ENCODE measurements at places on chromosomes 13 and 19.

GRCh38 chr19:45761714-45762113 is 7.3 kb downstream of the SIX5 start:
- peaks cover 20% of the 10 kb centered on the region for H3K4me1 ChIP-seq
- no peaks in the 10 kb centered on the region for H3K36me3 ChIP-seq
- no peak overlapping the region for H3K4me3 ChIP-seq
- no peak overlapping the region for H3K27ac ChIP-seq

DNA sequence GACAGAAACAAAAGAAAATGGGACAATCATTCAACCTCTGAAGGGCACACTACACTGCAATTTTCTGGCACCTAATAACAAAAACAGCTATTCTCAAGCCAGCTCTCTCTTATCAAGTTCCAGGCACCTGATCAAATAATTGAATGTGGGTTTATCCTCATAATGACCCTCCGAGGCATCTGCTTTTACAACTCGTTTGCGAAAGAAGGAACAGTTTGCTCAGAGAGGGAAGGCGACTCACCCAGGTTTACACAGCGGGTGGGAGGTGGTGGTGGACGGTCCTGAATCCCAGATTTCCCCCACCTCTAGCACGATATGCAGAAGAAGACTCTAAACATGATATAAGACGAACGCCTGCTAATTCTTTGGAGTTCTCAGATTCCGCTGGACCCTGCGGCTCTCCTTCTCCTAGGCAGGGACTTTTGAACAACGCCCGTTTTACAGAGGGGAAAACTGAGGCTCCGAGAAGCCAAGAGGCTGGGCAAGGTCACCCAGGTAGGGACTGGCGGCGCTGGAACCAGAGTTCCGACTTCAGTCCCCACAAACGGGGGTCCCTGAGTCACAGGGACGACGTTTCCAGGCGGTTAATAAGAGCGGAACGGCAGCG is 641 bp downstream of the SGTA start:
- H3K36me3 ChIP-seq, result peaks cover 8% of the 10 kb centered on the region
- no peaks in the 10 kb centered on the region for H3K27me3 ChIP-seq
- H3K4me3 ChIP-seq, result peak overlapping the region; percentile 84

DNA sequence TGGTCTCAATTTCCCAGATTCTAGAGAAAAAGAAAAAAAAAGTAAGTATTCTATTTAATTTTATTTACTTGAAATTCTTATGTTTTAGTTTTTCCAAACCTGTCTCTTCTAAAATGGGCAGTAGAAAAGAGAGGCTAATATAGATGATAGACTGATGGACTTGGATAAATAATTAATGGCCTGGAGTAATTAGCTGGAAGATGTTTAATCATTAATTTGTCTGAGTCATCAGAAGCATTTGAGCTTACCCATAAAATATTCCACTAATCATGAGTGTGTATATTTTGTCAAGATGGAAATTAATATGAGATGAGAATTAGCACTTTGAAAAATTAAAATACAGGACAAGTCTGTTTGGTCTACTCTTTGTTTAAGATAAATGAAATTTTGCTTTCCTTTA is 212.1 kb upstream of the MIR17HG start:
- H3K27me3 ChIP-seq, result no peaks in the 10 kb centered on the region
- no peak overlapping the region for H3K27ac ChIP-seq
- no peaks in the 10 kb centered on the region for H3K36me3 ChIP-seq
- no peaks in the 10 kb centered on the region for H3K4me1 ChIP-seq
- DNase-seq, result no peak
- H3K4me3 ChIP-seq, result no peak overlapping the region

DNA sequence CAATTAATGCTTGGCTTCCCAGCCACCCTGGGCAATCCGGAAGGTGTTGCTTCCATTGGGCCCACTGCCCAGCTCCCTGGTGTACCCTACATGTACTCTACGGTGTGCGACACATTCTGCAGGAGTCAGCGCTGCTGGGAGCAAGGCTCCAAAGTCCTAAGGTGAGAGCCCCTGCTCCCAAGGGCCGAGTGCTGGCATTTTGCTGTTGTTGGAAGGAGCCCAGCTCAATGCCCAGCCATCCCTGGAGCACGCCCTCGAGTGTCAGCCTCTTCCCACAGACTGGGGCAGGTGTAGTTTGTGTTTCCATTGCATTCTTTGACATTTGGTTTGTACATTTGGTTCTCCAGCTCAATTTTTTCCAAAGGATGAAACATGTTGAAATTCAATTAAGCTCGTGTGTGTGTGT is 64.6 kb downstream of the GGACT start:
- no peak overlapping the region for H3K27ac ChIP-seq
- H3K27me3 ChIP-seq, result no peaks in the 10 kb centered on the region
- no peak overlapping the region for H3K4me3 ChIP-seq
- H3K4me1 ChIP-seq, result no peaks in the 10 kb centered on the region
- peaks cover 17% of the 10 kb centered on the region for H3K36me3 ChIP-seq

DNA sequence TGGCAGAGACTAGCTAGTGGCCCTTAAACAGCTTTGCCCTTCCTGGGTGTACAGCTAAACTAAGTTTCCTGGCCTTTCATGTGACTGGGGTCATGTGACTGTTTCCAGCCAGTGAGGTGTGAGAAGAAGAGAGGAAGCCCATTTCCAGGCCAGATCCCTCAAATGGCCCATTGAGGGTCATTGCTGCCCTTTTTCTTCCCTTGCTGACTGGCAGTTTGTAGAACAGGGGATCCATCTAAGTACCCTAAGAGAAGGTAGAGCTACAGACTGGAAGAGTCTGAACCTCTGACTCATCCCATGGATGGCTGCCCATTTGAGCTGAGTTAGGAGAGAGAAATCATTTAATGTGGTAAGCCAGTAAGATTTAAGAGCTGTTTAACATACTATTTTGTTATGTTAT is 2.8 kb downstream of the SWSAP1 start:
- peaks cover 5% of the 10 kb centered on the region for H3K27me3 ChIP-seq
- H3K36me3 ChIP-seq, result no peaks in the 10 kb centered on the region
- H3K4me3 ChIP-seq, result no peak overlapping the region
- no peak overlapping the region for H3K27ac ChIP-seq

DNA sequence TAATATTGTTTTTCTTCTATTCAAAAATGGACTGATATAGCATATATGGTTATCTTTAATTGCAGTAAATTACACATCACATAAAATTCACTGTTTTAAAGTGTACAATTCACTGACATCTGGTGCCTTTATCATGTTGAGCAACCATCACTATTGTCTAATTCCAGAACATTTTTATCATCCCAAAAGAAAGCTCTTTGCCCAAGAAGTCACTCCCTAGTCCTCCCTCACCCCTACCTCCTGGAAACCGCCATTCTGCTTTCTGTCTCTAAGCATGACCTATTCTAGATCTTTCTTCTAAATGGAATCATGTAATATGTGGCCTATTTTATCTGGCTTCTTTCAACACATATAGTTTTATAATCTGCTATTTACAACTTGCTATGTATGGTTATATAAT is 525.6 kb downstream of the DCT start:
- H3K27me3 ChIP-seq, result no peaks in the 10 kb centered on the region
- no peak overlapping the region for H3K27ac ChIP-seq
- no peak overlapping the region for H3K4me3 ChIP-seq
- H3K36me3 ChIP-seq, result no peaks in the 10 kb centered on the region
- no peaks in the 10 kb centered on the region for H3K4me1 ChIP-seq

- no peak overlapping the region for H3K4me3 ChIP-seq
- no peak overlapping the region for H3K27ac ChIP-seq
- no peaks in the 10 kb centered on the region for H3K27me3 ChIP-seq
- no peaks in the 10 kb centered on the region for H3K4me1 ChIP-seq
Measured at GRCh38 chr13:77789376-77789775, 91.9 kb downstream of the SLAIN1 start.

- peaks cover 23% of the 10 kb centered on the region for H3K36me3 ChIP-seq
- H3K4me3 ChIP-seq, result no peak overlapping the region
- no peak overlapping the region for H3K27ac ChIP-seq
- DNase-seq, result no peak
- H3K4me1 ChIP-seq, result peaks cover 2% of the 10 kb centered on the region
Measured at GRCh38 chr19:41335467-41335866, 18.3 kb downstream of the TGFB1 start.

GRCh38 chr13:46662690-46663089 is 109.7 kb downstream of the LRCH1 start:
- no peaks in the 10 kb centered on the region for H3K36me3 ChIP-seq
- no peak overlapping the region for H3K27ac ChIP-seq
- DNase-seq, result no peak
- no peaks in the 10 kb centered on the region for H3K27me3 ChIP-seq
- no peak overlapping the region for H3K4me3 ChIP-seq
- peaks cover 26% of the 10 kb centered on the region for H3K4me1 ChIP-seq

DNA sequence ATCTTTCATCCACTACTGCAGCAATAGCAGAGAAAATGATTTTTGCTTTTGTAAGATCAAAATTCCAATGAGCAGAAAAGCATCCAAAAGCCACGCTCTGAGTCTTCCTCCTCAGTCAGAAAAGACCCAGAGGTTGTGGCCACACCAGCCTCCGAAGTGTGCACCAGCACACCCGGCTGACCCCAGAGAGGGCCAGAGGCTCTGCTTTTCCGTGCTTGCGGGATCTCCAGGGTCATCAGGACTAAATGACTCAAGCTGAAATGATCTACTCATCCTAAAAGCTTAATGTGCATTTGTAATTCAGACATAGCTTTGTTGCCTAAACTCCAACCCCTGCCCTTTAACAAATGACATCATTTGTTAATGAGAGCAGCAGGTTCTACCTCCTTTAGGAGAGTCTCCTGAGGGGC is 16.5 kb downstream of the RXFP2 start:
- no peaks in the 10 kb centered on the region for H3K36me3 ChIP-seq
- DNase-seq, result no peak
- H3K27me3 ChIP-seq, result no peaks in the 10 kb centered on the region
- H3K4me3 ChIP-seq, result no peak overlapping the region
- no peak overlapping the region for H3K27ac ChIP-seq

DNA sequence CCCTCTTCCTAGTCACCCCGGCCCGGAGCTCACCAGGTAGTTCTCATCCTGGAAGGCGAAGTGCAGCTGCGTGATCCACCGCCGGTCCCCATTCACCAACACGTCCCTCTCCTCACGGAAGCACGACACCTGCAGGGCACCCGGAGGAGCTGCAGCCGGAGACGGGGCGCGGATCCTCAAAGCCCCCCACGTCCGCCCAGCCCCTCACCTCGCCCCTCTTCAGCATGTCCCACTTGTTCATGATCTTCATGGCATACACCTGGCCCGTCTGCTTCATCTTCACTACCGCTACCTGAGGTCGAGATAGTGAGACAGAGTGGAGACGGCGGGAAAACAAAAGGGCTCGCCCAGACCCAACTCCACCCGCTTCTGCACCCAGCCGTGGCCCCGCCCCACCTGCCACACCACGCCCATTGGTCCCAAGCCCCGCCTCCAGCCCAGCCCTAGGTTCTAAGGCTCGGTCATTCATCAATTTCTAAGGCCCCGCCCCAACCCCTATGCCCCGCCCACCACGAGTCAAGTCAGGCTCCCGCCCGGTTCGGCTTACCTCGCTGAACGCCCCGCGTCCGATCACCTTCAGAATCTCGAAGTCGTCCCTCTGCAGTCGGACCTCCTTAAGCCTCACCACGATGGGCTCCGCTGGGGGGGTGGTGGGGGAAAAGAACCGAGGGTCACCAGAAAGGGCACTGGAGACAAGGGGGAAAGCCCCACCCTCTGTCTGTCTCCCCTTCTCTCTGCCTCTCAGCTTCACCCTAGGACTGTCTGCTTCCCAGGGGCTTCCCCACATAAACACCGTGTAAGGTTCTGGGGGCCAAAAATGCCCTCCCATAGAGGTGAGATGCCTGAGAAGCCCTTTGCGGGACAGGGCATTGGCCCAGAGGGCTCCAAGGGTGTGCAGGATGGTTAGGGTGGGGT is 2.8 kb downstream of the DMPK start:
- H3K4me3 ChIP-seq, result peak overlapping the region; percentile 43
- no peak overlapping the region for H3K27ac ChIP-seq
- peaks cover 21% of the 10 kb centered on the region for H3K36me3 ChIP-seq
- DNase-seq, result peak; percentile 95
- peaks cover 55% of the 10 kb centered on the region for H3K4me1 ChIP-seq
- no peaks in the 10 kb centered on the region for H3K27me3 ChIP-seq

DNA sequence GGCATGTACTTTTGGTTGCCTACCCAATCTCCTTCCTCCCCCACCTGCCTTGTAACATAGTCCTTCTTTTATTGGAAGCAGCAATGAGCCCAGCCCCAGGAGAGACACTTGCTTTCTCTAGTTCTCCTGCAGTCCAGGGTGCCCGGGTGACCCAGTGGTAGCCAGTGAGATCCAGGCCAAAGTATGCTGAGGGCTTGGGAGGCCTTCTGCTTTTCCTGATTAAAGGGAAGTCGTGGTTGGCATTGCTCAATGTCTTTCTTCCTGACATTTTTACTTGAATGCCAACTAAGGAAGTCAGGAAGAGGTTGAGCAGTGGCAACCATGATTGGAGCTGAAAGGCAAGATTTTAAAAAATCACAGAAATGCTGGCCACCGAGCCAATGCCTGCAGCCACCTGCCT is 25.7 kb downstream of the CNMD start:
- H3K4me3 ChIP-seq, result no peak overlapping the region
- no peak overlapping the region for H3K27ac ChIP-seq

GRCh38 chr19:54041969-54042606 is 21.6 kb downstream of the VSTM1 start:
- H3K27me3 ChIP-seq, result peaks cover 30% of the 10 kb centered on the region
- no peaks in the 10 kb centered on the region for H3K36me3 ChIP-seq
- H3K4me3 ChIP-seq, result no peak overlapping the region
- no peak for DNase-seq
- no peak overlapping the region for H3K27ac ChIP-seq
- H3K4me1 ChIP-seq, result no peaks in the 10 kb centered on the region

GRCh38 chr19:31085125-31085524 is 264.1 kb downstream of the TSHZ3 start:
- H3K27me3 ChIP-seq, result no peaks in the 10 kb centered on the region
- H3K4me3 ChIP-seq, result no peak overlapping the region
- DNase-seq, result no peak
- no peak overlapping the region for H3K27ac ChIP-seq
- no peaks in the 10 kb centered on the region for H3K4me1 ChIP-seq

GRCh38 chr19:18091217-18091608 is 4.5 kb upstream of the IL12RB1 start:
- no peaks in the 10 kb centered on the region for H3K27me3 ChIP-seq
- no peak overlapping the region for H3K27ac ChIP-seq
- H3K4me1 ChIP-seq, result peaks cover 7% of the 10 kb centered on the region
- H3K36me3 ChIP-seq, result no peaks in the 10 kb centered on the region
- peak; percentile 79 for DNase-seq

GRCh38 chr13:55219538-55219937 is 1921.2 kb upstream of the PRR20A start:
- no peaks in the 10 kb centered on the region for H3K27me3 ChIP-seq
- no peak overlapping the region for H3K4me3 ChIP-seq
- no peak for DNase-seq
- no peaks in the 10 kb centered on the region for H3K4me1 ChIP-seq
- no peak overlapping the region for H3K27ac ChIP-seq
- H3K36me3 ChIP-seq, result no peaks in the 10 kb centered on the region

Data from suprapubic skin (tissue), 4 donors.